ENCODE measurements at places on chromosomes 5 and 9.

GRCh38 chr5:14109041-14109747, 33.9 kb upstream of the TRIO start:
- DNase-seq, result no peak

DNA sequence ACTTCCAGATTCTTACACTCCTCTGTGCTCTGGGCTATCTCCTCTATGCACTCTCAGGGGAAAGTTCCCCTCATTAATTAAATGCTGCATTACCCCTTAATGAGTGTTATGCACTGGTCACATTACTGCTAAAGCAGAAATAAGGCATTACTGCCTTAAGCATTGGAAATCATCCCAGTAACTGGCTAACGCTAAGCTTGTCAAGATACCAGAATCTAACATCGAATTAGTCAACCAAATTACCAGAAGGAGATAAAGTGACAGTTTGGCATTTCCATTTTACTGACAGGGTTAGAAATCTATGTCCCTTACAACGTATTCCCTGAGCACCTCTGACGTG, 69.5 kb upstream of the FAM169A start:
- no peak for DNase-seq

- no peak for DNase-seq
These were observed 585.3 kb upstream of the KLF4 start for GRCh38 chr9:108074900-108075299.

DNA sequence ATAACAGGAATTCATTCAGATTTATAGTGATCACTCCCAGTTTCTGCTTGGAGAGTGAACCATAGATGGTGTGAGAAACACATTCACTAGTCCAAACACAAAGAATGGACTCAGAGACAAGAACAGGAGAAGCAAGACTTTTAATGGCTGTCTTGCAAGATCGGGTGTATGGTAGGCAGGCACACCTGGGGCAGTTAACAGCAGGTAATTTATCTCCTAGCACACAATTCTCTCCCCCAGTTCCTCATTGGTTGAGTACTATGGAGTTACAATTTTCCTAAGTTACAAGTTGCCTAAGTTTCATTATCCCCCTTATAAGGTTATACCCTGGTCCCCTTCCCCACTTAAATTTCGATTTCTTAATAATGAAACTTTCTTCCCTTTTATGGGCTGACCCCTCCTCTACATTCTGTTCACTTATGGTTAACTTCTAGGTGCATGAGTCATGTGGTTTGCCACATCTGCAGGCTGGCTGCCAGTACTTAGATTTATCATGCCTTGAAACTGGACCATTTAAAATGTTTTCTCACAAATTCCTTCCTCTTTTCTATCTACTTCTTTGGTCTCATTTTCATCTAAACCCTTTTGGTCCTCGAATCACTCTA, 623.3 kb downstream of the HINT1 start:
- DNase-seq, result no peak

DNA sequence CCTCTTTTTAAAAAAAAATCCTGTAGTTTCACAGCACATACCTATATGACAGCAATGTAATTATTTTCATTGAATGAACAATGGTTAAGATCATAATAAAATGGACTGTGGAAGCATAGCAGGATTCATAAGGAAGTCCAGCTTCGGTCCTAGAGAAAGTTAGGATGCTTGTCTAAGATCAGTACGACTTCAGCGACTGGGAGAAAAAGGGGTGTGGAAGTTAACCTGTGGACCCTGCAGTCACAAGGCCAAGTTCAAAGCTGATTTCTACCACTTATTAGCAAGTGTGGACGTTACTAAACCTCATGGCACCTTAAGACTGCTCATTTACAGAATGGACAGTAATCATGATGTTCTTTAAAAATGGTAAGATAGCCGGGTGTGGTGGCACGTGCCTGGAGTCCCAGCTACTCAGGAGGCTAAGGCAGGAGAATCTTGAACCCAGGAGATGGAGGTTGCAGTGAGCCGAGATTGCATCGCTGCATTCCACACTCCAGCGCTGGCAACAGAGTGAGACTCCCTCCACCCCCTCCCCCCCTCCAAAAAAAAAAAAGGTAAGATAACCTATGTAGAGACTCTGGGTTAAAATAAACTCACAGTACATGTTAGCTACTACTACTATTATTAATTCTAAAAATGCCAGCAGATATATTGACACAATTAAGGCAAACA, 71.6 kb upstream of the PCA3 start:
- DNase-seq, result no peak

- no peak for DNase-seq
These were observed 256.8 kb upstream of the GRIN3A start for GRCh38 chr9:101995231-101995630.

GRCh38 chr5:142280066-142281007, 44.5 kb downstream of the SPRY4 start:
- DNase-seq, result no peak

DNA sequence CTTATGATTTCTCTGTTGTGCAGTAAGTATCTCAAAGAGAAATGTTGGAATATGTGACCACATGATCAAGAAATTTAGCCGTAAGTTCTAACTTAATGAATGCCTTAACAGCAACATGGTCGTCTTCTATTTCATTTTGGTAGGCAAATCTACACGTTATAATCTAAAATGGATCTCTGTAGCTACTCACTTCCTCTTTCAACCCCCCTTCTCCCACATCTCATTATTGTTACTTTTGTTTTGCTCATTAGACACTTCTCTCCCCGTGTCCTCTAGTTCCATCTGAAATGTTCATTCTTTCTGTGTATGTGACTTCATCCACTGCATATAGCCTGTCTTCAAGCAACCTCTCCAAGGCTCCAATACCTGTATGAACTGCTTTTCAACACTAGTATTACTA, 27.1 kb upstream of the LPAR1 start:
- no peak for DNase-seq

DNA sequence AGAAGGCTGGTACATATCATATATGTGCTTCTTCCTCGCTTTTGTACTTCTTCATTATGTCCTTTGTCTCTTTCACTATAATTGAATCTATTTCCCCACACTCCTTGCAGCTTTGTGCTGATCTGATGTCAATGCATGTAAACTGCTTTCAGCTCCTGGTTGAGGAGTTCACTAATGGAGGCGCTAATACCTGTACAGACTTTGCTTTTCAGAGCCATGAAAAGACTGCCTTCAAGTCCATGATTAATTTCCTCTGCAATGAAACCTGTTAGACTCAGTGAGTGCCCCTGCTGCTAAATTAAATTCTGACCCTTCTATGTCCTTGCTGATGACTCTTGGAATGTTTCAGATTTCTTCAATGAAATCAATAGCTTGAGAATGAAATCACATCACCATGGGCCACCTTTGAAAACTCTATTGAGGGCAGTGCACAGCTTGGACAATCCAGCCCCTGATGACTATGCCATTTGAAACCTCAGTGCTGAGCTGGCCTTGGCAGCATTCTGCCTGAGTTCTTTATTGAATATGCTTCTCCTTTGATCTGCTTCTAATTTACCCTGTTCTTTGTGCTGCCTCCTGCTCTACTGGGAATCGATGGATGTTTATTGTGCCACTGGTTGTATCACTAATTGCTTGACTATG, 358.2 kb upstream of the DMAC1 start:
- no peak for DNase-seq

GRCh38 chr5:179558932-179559283, 8.6 kb downstream of the RUFY1 start:
- no peak for DNase-seq

Data from T-helper 22 cell (primary cell).